Transverse colon (tissue), 4 donors: ENCODE measurements at places on chromosomes 5 and 9. TPM values are rescaled to one million over a fixed set of nuclear protein-coding genes. Genes with fewer than 3 reads are reported as not detected.

UAP1L1 gene
- 28.8 TPM for total RNA-seq

CBY3 gene
- total RNA-seq: not detected

CRHBP gene
- total RNA-seq: not detected

SH3TC2 gene
- total RNA-seq: 1.5 TPM

UBE2B gene
- total RNA-seq: 51.1 TPM

- DNase-seq: no peak
Observed at GRCh38 chr5:178411083-178411482, 178.5 kb upstream of the PHYKPL start.

DNA sequence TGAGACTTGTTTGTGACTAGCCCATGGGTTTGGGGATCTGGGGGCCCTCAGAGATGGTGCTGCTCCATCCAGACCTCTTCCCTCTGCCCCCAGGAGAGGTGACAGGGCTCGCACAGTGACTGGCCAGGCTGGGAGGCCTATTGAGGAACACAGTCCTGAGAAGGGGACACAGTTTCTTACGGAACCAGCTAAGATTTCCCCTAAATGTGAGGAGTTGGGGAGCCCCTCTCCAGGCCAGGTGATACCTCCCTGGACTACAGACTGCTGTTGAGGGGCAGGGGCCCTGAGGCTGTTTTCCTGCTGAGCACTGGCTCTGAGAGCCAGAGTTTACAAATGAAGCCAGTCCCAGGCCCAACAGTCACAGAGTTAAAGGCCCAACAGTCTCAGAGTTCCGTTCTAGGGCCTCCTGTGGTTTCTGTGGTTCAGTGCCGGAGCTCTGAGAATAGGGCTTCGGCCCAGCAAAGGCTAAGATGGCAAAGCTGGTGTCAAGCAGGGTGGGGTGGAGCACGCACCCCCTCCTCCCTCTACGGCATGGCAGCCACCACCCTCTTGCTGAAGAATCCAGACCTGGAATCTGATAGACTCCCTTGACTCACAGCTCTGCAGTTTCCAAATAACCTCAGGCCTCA is 1.1 kb upstream of the SEMA4D start:
- peak; percentile 60 for DNase-seq

DNA sequence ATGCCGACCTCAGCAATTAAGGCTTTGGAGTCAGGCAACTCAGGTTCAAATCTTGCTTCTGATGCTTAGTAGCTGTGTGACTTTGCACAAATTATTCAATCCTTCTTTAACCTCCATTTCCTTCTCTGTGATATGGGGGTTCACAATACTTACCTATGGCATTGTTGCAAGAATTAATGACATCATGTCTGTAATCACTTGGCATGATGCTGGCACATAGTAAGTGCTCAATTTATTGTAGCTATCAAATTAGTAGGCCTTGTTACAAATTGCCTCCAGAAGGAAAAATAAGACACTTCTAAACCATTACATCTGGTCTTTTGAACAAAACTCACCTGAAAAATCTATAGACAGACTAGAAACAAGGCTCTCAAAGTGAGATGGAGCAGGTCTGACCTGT is 29.9 kb upstream of the NDFIP1 start:
- no peak for DNase-seq

DNA sequence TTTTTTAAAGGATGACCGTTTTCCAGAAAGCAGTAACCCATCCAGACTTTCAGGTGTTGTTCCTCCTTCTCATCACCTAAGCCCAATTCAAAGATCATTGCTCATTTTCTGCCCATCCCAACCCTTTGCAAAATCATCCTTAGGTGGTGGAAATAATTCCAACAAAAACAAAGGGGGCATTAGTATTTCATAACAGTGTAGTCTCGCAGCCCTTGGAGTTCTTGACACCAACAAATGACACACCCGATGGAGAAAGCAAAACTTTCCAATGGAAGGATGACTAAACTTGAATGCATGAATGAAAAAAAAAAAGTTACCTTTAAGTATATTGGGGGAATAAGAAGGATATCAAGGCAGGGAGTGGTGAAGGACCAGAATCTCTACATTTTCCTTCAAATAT is 117.0 kb downstream of the PAPPA start:
- DNase-seq: no peak

DNA sequence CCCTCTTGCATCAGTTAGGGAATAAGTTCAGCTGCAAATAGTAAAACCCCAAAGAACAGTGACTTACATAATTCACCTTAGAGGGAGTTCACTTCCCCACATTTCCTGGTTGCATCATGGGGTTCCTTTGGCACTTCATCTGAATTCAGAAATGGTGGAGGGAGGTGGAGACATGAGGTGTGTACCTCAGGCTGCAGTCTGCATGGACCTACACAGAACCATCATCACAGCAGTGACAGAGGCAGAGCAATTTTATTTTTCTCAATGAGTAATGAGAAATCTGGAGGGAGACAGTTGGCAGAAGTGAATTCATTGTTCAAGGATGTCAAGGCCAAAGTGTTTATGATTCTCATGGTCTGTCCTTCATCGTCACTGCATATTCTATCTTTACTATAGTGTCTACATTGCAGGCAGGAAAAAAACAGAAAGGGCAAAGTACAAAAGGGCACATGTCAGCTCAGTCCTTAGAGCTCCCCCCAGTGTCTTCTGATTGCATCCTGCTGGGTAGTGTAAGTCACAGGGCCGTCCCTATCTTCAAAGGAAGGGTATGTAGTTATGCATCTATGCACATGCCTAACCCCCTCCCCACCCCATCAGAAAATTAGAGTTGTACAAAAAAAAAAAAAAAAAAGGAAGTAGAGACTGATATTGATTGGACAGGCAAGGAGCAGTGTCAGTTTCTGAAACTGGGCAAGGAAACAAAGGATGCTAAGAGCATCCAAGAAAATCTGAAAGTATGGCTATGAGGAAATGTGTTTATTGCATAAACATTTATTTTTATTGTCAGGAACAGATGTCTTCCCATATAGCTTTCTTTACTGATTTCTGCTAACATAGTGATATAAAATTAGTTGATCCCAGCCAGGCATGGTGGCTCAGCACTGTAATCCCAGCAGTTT is 132.7 kb upstream of the APC start:
- DNase-seq: no peak

GRCh38 chr5:179762781-179763176 is 30.2 kb downstream of the MAML1 start:
- DNase-seq: no peak

DNA sequence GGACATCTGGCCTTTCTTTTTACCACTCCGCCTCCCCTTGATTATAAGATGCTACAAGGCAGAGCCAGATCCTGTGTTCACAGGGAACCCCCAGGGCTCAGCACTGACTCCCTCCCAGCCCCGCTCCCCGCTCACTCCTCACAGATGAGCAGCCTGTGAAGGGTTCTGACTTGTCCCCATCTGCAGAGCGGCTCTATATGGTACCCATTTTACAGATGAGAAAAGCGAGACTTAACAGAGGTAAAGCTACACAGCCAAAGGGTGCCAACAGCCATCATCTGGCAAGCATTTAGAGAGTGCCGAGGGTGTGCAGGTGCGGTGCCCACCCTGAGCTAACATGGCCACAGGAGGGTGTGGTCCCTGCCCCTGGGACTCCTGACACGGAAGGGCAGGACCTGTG is 18.8 kb downstream of the FIBCD1 start:
- no peak for DNase-seq

DNA sequence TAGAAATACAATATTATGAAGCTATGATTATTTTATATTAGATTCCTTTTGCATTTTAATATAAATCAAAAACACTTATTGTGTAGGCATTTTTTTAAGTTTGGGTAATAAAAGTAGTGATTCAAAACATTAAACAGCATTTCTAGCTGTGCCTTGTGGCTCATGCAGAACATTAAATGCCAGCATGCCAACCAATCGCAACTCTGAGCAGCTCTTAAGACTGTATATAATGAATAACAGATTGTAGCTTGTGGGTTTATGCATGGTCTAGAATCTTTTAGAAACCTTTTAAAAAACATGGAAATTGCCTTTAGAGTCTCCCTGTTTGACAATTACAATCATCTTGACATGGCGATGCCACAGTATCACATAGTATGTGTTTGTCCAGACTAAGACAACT is 903.8 kb downstream of the EFNA5 start:
- no peak for DNase-seq

DNA sequence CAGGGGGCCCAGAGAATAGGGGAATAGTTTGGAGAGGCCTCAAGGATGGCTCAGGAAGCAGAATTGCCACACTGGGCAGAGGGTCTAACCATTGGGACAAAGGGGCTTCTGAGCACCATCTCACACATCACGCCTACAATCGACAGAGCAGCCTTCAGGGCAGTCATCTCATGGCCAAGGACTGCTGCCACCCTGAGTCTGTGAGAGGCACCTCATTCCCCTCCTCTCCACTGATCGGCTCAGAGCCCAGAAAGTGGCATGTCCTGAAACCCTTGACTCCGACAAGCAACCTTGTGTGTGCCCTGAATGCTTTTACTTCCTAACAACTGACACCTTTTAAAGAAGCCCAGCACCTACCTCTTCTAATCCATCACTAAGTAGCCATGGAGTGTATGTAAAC is 128.9 kb upstream of the PTPN3 start:
- no peak for DNase-seq

DNA sequence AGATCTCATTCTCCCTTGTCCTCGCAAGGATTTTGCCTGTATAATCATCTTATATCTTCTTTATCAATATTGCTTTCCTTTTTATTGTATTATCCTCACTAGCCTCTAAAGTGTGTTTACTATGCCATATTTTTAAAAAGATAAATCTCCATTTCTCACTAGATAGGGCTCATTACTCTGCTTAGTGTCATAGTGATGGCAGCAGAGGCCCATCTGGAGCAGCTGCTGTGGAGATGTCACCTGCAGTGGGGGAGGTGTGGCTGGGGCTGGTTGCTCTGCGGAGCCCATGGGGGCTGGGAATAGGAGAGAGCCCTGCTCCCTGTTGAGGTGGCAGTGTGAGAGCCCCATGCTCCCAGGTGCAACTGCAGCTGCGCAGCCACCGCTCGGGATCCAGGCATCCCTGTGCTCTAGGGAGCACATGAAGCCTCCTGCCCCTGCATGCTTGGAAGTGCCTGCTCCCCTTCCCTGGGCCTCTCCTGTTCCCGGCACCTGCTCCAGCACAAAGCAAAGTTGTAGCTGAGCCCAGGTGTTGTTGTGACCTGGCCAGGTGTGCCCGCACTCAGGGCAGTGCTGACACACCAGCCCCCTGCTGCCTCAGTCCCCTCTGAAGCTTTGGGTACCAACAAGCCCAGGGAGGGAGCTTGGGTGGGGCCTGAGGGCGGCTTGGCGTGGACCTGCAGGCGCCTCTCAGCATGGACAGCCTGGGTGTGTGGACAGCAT is 144.6 kb upstream of the MRPS30 start:
- DNase-seq: no peak

DNA sequence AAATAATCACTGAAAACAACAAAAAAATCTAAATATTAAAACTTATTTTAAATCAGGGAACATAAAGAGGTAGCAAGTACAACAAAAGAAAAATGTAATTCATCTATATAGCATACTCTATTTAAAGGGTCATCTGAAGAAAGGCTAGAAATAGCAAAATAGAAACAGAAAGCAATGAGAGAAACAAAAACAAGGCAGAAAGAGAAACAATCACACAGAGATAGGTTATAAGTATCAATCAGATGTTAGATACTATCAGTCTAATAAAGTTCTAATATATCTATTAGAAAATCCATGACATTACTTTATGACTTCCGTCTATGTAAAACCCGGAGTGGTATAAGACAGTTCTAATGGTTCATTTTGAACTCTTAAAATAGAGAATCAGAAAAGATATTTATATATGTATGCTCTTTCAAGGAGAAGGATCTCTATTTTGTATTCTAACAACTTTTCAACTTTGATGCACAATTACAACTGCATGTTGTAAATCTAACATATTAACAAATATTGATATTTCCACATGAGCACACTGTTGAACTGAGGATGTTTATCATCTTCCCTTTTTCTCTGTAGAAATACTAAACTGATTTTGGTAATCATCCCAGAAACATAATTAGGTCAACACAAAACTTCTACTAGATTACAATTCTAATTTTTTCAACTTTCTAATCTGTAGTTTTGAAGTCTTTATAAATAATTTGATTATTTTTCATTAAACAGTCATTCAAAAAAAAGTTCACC is 15.8 kb downstream of the RICTOR start:
- no peak for DNase-seq

DNA sequence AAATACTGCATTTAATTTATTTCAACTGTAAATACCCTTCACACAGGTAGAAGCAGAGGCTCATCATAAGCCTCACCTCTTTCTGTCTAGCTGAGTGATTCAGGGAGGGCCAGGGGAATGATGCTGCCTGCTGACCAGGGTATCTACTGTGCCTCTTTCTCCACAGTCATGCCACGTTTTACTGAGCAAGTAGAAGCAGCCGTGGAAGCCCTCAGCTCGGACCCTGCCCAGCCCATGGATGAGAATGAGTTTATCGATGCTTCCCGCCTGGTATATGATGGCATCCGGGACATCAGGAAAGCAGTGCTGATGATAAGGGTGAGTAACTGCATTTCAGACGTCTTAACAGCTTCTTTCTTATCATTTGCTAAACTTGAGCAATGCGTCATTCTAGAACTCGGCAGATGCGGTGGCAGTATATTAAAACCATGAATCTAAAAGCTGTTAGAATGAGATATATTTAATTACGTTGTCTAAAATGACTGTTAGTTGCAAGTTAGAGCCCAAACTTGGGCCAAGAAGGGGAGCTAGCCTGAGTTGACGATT is 50.0 kb upstream of the LRRTM2 start:
- DNase-seq: no peak

DNA sequence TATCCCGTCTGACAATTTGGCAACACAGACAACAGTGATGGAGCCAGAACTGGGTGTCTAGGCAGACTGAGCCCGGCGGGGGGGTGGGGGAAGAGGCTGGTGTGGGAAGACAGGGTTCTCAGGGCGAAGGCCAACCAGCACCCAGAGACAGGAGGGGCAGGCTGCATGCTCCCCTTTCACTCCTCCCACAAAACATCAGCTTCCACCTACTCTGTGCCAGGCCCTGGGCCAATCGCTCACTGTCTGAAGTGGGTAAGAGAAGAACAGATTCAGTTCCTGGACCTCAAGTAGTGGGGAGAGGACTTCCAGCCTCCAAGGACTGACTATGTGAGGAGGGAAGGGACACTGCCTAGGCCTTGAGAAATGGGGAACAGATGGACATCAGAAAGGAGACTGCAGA is 2.8 kb downstream of the SNCB start:
- DNase-seq: no peak

GRCh38 chr5:128015978-128016377 is 67.6 kb upstream of the SLC12A2 start:
- no peak for DNase-seq

GRCh38 chr9:82934949-82935348 is 128.0 kb downstream of the RASEF start:
- no peak for DNase-seq

DNA sequence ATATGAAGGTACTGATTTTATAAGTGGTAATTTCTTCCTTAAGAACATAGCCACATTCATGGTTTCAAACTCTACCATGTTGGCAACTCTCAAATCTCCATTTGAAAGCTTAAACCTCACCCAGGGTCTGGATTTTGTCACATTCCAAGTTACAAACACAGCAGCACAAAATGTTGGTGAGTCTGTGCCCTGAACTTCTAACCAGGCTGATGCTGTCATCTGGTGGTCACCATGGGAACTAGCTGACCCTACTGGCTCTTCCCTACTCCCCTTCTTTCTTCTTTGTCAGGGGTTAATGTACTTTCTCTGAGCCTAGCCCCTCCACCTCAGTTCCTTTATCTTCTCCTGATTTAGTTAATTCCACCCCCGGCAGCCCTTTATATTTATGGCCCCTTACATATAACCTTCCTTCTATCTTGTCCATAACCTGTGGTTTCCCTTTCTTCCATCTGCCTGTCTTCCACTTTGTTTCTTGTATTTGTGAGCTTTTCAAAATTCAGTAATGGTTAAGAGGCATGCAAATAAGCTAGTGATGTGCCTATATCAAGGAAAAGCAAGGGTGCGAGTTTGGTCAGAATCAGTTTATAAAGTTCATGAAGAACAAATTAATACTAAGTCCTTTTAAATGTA is 35.9 kb downstream of the TGFBR1 start:
- DNase-seq: peak; percentile 29
